Posterior vena cava (tissue), 2 donors: ENCODE measurements at places on chromosomes 3 and 15.

DNA sequence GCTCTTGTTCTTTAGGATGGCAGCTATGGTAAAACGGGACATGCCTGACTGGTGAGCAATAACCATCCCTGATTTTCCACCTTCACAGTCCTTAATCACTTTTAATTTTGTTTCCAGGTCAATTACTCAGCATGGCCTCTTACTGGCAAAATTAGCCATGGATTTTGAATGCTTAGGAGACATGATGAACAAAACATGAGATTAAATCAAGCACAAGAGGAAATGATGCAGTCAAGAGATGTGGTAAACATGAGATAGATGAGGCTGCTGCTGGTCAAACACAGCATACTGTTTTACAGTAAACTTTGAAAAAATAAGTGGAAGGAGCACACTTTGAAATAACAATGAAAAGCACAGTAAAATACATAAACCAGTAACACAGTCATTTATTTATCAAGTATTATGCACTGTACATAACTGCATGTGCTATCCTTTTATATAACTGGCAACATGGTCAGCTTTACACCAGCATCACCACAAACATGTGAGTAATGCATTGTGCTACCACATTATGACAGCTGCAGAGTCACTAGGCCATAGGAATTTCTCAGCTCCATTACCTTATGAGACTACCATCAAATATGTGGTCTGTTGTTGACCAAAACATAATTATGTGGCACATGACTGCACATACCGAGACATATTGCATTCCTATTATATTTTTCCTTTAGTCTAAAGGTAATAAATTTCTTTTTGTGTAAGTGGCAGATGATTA lies 30.1 kb upstream of the ZNF502 start:
- no peak for DNase-seq

GRCh38 chr15:35626571-35627318 lies 80.8 kb upstream of the DPH6 start:
- DNase-seq, result no peak

- no peak for DNase-seq
Observed at GRCh38 chr3:107392549-107393165, 15.4 kb downstream of the CCDC54 start.

- no peak for DNase-seq
Observed at GRCh38 chr3:90069748-90070147, 962.3 kb downstream of the EPHA3 start.

GRCh38 chr3:119235151-119235550 lies 5.5 kb downstream of the B4GALT4 start:
- no peak for DNase-seq

GRCh38 chr3:28250999-28251398 lies 9.6 kb downstream of the CMC1 start:
- DNase-seq, result no peak

GRCh38 chr3:143532091-143532490 lies 316.2 kb downstream of the SLC9A9 start:
- DNase-seq, result no peak

DNA sequence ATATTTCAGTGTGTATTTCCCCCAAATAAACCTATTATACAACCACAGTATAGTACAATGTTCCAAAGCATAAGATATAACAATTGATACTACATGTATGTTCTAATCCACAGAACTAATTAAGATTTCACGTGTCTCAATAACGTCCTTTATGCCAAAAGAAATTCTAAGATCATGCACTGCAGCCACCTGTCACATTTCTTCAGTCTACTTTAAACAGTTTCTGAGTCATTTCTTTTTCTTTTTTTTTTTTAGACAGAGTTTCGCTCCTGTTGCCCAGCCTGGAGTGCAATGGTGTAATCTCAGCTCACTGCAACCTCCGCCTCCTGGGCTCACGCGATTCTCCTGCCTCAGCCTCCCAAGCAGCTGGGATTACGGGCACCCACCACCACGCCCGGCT lies 190.2 kb downstream of the STAG1 start:
- no peak for DNase-seq

DNA sequence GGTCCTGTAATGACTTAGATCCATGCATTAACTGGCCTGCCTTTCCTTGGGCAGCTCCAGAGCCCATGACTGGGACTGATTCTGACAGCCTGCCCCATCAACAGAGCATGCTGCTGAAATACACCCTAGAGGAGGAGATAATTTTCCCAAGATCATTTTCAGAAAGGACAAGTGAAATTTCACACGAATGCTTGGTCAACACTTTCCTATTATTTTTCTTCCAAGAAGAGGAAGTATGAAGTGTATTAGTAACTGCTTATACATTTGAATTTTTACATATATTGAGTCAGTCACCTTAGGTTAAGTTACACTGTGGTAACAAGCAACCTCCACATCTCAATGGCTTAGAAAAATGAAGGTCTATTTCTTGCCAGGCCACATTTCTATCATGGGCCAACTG lies 9.7 kb upstream of the NMNAT3 start:
- DNase-seq, result no peak
